Stimulated activated CD4-positive, alpha-beta T cell treated with anti-CD3 and anti-CD28 coated beads, Interleukin-4, amount 100 ng/mL, for 4 hours (primary cell): ENCODE measurements at places on chromosomes 2 and 18.

DNA sequence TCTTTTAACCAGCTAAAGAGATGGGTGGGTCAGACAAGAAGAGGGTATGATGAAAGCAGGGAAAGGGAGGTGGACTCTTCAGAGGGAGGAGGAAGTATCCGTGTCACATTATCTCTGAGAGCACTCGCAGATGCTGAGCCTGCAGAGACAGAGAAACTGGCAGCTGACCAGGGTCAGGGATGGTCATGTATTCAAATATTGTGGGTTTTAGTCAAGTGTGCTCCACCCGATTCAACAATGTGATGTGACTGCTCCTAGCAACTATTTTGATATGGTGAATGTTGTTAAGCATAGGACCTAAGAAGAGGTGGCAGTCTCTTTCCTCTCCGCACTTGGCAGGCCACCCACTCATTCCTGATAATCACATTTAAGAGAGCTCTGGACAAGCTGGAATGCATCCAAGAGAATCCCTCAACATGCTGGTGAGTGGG, 1.3 kb upstream of the CLIP4 start:
- DNase-seq: no peak

- DNase-seq: no peak
These were observed 107.2 kb upstream of the ZNF236 start for GRCh38 chr18:76715012-76715610.

GRCh38 chr2:64838817-64839216, 150.4 kb upstream of the SLC1A4 start:
- DNase-seq: no peak

GRCh38 chr2:172877826-172878225, 142.2 kb downstream of the RAPGEF4 start:
- DNase-seq: no peak

DNA sequence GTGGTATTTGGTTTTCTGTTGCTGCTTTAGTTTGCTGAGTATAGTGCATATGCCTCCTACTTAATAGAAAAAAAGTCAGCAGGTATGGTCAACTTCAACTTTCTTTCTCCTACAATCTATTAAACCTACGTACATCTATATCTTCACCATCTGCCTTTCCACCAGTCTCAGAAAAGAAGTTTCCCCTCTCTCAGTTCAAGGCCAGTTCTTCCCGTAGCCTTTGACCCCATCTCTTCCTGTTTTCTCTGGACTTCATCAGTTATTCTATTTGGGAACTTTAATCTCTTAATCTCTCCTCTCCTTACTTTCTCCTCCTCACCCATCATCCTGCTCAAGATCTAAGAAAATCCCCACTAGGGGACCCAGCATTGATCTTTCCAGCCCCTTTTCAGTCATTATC, 5.7 kb downstream of the PTRHD1 start:
- no peak for DNase-seq

DNA sequence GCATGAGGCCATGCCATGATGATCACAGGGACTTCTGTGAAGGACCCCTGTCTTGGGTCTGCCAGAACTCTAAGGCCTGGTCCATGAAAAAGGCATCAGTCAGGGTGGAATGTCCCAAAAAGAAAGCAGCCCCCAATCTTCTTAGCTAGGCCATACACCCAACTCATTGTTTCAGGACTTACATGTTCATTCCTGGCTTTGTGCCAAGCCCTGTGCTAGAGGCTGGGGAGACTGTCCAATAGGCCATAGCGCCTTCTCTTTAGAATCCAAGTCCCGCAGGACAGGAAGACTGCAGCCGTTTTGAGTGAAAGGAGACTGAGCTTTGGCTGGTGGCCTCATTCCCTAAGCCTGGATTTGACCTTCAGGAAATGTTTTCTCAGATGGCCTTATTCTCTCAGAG, 247.3 kb downstream of the PRKCE start:
- DNase-seq: no peak
